Activated T-helper 1 cell treated with Interleukin-2 at 50 U/mL for 16 hours (primary cell): ENCODE measurements at places on chromosomes 16 and 17.

DNA sequence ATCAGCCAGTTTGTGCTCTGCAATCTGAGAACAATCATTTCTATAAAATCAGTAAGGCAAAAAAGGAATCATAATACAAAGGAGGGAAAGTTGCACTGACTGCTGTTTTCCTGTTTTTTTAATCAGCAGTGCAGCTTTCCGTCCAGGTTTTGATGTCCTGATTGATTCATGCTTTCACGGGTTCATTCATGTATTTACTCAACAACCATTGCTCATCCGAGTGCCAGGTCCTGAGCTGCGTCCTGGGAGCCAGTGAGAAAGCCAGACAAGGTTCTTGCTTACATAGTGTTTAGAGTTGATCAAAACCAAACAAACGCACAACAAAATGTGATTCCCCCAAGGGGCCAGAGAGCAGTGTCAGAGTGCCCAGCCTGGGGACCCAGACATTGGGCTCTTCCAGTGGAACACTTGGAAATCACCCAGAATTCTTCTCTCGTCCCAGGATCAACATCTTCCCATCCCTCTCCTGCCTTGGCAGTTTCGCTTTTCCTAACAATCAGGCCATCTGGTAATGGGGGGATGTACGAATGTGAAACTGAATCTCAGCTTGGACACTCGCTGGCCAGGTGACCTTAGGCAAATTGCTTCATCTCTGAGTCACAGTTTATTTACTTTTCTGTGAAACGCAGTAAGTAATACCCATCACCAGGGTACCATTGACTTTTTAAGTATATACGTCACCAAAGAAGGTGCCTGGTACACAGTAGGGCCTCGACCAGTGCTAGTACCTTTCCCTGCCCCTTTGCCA, 13.3 kb upstream of the C1QL1 start:
- DNase-seq = no peak

- DNase-seq = no peak
These were observed 308.0 kb downstream of the GRIN2A start for GRCh38 chr16:9874219-9874618.

- DNase-seq = no peak
These were observed 53.7 kb downstream of the RPH3AL start for GRCh38 chr17:298791-299450.

GRCh38 chr16:66006485-66006884, 360.0 kb upstream of the CDH5 start:
- DNase-seq = no peak

- DNase-seq = no peak
These were observed 229.2 kb downstream of the STX8 start for GRCh38 chr17:9346296-9346926.

GRCh38 chr17:45260204-45260783, 1.6 kb downstream of the SPATA32 start:
- no peak for DNase-seq

GRCh38 chr17:34723875-34724274, 144.5 kb downstream of the TMEM132E start:
- DNase-seq = no peak

DNA sequence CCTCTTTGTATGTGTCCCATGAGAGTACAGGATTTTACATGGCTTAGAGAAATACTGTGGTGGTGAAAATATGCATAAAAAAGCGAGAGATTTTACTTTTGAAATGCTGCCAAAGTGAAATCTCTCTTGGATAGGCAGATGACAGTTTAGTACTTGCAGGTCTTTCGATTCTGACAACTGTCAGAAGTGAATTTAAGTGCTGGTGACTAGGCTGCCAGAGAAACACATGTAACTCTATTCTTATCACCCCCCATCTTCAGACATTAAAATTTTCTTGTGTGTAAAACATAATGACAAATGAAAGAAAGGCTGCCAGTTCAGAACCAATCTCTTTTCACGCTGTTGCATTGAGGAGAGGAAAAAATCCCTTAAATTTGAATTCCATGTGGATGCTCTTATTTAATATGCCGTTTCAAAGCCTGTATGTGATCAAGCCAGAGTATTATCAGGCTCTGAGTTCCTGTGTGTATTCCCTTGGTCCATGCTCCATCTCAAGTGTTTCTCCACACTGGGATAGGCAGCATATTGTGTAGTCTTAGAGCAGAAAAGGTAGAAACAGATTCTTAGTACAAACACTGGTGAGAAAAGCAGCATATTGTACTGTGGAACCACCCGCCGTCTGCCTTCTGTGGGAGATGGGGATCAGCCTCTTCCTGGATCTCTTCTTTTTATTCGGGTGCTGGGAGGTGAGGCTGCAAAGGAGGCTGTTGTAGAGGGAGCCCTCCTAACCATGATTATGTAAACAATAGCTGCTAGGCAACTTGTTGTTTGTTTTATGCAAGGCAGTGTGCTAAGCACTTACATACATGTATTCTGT, 291.3 kb downstream of the WWOX start:
- no peak for DNase-seq

GRCh38 chr16:3873482-3874173, 6.9 kb downstream of the CREBBP start:
- DNase-seq = no peak

DNA sequence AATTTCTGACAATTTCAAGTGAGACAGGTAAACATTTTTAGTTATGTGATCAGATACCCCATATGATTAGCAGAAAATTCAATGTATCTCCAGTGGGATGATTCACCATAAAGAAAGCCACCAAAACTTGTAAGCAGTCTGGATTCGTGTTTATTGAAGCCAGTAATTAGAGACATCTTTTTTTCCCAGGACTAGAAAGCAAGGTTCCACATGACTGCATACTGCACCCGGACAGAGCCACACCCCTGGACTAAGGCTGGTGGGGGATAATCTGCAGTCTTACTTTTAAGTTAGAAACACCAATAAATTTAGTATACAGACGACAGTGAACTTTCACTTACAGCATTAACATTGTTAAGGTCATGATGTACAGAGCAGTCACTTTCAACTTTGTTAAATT, 24.2 kb upstream of the CMTM4 start:
- no peak for DNase-seq

GRCh38 chr16:15616475-15617165, 26.3 kb downstream of the MARF1 start:
- no peak for DNase-seq

- DNase-seq = no peak
These were observed 12.0 kb downstream of the SP2 start for GRCh38 chr17:47907932-47908562.

DNA sequence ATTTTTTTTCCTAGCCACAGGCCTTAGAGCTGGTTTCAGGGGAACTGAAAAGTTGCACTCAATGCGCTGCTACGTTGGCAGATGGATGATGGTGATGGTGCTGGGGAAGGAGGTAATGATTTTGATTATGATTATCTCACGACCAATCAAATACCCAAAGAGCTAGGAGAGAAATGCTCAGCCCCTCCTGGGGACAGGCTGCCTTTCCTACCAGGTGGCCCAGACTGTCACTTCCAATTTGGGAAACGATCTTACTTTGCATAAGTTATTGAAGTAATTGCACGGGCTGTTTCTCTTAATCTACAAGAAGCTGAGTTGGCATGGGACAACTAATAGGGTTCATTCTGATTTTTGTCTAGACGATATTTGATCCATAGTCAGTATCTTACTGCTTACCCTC, 379.7 kb upstream of the EEF2KMT start:
- no peak for DNase-seq
